ENCODE measurements at places on chromosomes 7 and 10. TPM values are rescaled to one million over a fixed set of nuclear protein-coding genes. Genes with fewer than 3 reads are reported as not detected.

The TSPAN15 gene
- 2.4 TPM for total RNA-seq

- DNase-seq: no peak
Observed at GRCh38 chr7:90933041-90933440, 331.2 kb upstream of the FZD1 start.

DNA sequence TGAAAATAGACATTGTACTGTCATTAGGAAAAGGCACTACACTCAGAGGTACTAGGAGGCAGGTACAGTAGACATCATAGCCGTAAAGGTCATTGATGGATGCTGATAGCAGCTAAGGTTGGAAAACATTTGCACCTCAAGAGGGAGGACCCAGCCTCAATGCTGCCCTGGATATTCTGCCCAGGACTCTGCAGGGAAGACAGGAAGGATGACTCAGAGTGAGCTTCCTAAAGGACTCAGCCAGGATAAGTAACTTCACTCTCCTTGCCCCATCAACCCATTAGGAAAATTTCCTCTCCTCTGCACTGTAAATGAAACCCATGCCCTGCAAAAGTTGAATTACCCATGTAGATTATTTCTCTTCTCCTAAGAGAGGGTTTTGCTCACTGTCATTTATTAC is 617.9 kb upstream of the MKI67 start:
- DNase-seq: no peak

DNA sequence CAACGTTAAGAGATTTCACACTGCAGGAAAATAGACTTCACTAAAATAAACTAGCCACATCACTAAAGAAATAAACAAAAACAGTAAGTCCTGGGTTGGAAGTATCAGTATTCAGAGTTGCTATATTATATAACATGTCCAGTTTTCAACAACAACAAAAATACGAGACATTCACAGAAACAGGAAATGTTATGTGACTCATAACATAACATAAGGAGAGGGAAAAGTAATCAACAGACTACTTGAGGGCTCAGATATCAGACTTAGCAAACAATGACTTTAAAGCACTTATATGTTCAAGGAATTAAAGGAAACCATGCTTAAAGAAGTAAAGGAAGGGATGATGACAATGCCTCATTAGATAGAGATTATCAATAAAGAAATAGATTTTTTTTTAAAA is 73.5 kb upstream of the MKLN1 start:
- DNase-seq: no peak

All from CD8-positive, alpha-beta memory T cell (primary cell).